ENCODE measurements at places on chromosomes 3 and 15.
A peak's percentile ranks its signal among the peaks of the same experiment; 100 is the strongest.

DNA sequence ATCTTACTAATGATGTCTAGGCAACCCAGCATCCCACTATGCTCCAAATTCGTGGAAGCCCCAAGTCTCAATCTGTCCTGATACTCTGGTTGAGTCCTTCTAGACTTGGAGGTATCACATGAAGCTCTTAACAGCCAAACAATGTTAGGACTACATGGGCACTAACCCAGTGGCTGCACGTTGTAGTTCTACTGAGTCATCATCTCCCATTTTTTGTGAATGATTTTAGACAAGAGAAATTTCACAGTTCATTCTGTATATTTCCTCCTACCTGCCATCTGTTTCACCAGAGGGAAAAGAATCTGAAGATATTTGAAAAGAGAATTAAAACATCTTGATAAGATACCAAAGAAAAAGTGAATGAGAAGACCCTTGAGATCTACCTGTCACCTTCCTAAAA, 9.8 kb upstream of the WWTR1 start:
- ATAC-seq, result no peak

- no peak for ATAC-seq
These were observed 465.2 kb upstream of the TGFBR2 start for GRCh38 chr3:30141178-30141581.

DNA sequence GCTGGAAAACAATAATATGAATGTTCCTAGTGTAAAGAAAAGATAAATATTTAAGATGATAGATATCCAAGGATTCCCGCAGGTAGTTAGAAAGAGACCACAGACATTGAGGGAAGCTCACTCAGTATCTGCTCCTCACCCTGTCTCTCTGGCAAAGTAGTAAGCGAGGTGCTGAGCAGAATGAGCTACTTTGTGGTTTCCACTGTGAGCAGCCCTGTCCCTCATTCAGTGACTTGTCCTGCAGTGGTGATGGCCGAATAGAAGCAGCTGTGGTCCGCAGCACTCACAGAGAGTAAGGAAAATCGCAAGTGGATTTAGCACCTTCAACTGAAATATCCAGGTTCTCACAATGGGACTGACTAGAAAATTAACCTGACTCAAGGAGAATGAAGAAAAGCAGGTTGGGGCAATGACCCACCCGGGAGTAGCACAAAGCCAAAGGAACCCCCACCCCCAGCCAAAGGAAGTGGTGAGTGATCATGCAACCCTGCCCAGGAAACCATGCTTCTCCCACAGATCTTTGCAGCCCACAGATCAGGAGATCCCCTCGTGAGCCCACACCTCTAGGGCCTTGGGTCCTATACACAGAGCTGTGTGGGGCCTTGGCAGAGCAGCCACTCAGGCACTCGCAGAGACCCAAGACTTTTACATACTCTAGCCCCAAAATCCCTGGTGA, 21.8 kb upstream of the SLC25A38 start:
- peak; percentile 83 for ATAC-seq

- ATAC-seq, result no peak
These were observed 16.7 kb downstream of the DYNC1LI1 start for GRCh38 chr3:32553973-32554372.

- ATAC-seq, result no peak
These were observed 632.2 kb downstream of the FOXP1 start for GRCh38 chr3:70951316-70951715.

- peak; percentile 46 for ATAC-seq
These were observed 13.0 kb upstream of the CSK start for GRCh38 chr15:74768771-74769342.

Data from activated CD4-positive, CD25-positive, alpha-beta regulatory T cell treated with anti-CD3 and anti-CD28 coated beads, Interleukin-2, amount 50 U/mL, for 24 hours (primary cell).